Activated B cell treated with CpG ODN at 0.5 μM for 24 hours (primary cell): ENCODE measurements at places on chromosomes 2 and 18. TPM values are rescaled to one million over a fixed set of nuclear protein-coding genes. Genes with fewer than 3 reads are reported as not detected.

ENOSF1 gene
- 21.3 and 23.8 TPM in 2 replicates for total RNA-seq

MATN3 gene
- not detected in 2 replicates for total RNA-seq

GRCh38 chr2:5946225-5947115 lies 254.3 kb downstream of the SOX11 start:
- no peak for DNase-seq

- no peak for DNase-seq
Measured at GRCh38 chr2:67036444-67036843, 360.7 kb upstream of the ETAA1 start.

- DNase-seq, result no peak
Measured at GRCh38 chr18:26309281-26309680, 83.0 kb downstream of the TAF4B start.

NEURL3 gene
- total RNA-seq, result not detected in 2 replicates

MOGAT1 gene
- not detected in 2 replicates for total RNA-seq
